ENCODE measurements at places on chromosomes 2 and 18.

- DNase-seq, result no peak
Observed at GRCh38 chr2:207088839-207089238, 76.9 kb downstream of the KLF7 start.

DNA sequence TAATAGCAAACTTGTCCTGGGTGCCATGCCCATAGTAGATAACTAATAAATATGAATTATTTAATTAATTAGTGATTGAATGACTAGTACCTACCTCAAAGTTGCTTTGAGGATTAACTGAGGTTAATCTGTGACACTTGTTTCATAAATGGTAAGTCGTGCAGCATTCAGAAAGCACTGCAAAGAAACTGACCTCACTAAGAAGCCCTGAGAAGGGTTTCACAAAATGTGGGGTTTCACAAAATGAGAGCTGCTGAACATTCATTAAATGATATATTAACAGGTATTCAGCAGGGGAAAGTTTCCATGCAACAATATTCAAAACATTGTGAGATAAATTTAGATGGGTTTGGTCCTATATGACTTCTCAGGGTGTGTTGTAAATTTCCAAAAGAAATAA is 236.2 kb downstream of the OSR1 start:
- no peak for DNase-seq

- DNase-seq, result no peak
Observed at GRCh38 chr2:239961662-239962613, 63.2 kb downstream of the NDUFA10 start.

- no peak for DNase-seq
Observed at GRCh38 chr2:27925766-27926472, 35.4 kb downstream of the BABAM2 start.

DNA sequence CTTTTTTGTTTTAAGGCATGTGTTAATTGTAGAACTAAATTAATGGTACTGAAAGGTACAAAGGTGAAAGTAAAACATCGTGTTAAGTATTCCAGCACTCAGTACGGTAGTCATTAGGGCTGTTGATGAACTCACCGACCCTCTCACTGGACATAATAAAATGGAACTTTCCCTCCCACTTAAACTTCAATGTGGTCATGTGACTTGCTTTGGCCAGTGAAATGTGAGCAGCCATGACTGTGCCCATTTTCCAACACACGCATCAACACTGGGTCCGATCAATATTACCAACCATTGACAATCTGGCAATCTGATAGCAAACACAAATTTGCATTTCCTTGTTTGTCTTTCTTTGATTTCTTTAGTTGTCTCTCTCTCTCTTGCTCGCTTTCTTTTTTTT is 125.1 kb downstream of the SPP2 start:
- no peak for DNase-seq

DNA sequence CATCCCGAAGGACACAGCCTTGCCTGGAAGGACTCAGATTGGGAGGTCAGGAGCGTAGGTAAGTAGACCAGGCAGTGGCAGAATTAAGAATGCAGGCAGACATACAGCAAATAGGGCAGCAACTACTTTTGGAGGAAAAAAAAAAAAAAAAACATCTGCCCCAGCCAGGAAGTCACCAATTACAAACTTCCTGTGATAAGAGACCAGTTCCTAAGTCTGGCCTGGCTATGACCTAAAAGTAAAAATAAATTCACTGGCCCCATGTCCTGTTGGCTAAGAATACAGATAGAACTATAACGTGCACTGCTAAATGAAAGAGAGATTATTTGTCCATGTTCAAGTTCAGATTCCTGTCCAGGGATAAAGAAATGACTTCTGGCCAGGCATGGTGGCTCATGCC is 45.2 kb upstream of the NOSTRIN start:
- no peak for DNase-seq

- no peak for DNase-seq
Observed at GRCh38 chr2:119019521-119019920, 77.5 kb downstream of the MARCO start.

GRCh38 chr2:19706332-19706731 is 195.5 kb downstream of the TTC32 start:
- DNase-seq, result no peak

GRCh38 chr2:166238176-166238575 is 110.4 kb upstream of the SCN1A start:
- DNase-seq, result no peak

GRCh38 chr2:135226961-135227360 is 174.9 kb downstream of the RAB3GAP1 start:
- DNase-seq, result no peak

- DNase-seq, result no peak
Observed at GRCh38 chr2:217261452-217261851, 401.6 kb upstream of the TNP1 start.
